Neural crest cell (in vitro differentiated cells): ENCODE measurements at places on chromosomes 3 and 15. TPM values are rescaled to one million over a fixed set of nuclear protein-coding genes. Genes with fewer than 3 reads are reported as not detected.

DNA sequence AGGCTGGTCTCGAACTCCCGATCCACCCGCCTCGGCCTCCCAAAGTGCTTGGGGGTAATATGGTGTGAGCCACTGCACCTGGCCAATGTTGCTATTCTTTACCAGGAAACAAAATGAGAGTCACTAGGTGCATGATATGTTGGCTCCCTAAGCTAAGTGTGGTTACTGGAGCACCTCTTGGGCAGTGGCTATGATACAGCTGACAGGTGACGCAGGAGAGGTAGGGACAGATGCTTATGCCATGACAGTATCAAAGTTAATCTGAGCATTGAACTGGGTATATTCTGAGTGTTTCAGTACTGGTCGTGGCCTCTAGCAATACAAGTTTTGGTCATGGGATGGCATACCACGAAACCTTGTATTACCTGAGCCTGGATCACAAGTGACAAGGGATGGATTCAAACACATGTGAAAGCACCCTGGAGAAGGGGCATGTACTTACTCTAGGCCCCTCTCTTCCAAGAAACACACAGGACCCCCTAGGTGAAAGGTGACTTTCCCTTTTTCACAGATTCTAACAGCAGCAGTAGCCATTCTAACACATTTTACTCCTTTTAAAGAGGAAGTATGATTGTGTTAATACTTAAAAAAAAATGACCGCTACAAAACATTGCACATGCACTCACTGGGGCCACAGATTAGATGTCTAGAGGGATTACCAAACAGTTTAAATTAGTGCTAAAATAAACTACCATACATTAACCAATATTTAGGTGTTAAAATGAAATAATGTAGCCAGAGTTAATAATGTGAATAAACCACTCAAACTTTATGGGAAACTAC, 467.3 kb downstream of the SHQ1 start:
- no peak for DNase-seq
- peaks cover 10% of the 10 kb centered on the region for H3K36me3 ChIP-seq
- H3K27me3 ChIP-seq: no peaks in the 10 kb centered on the region
- H3K27ac ChIP-seq: no peak overlapping the region
- H3K4me3 ChIP-seq: no peak overlapping the region

CMTM7 gene
- 37.4 and 38.0 TPM in 2 replicates for total RNA-seq

GRCh38 chr3:10173926-10174435, 9.3 kb downstream of the IRAK2 start:
- H3K4me3 ChIP-seq: no peak overlapping the region
- DNase-seq: no peak
- H3K36me3 ChIP-seq: no peaks in the 10 kb centered on the region
- no peak overlapping the region for H3K27ac ChIP-seq
- H3K27me3 ChIP-seq: no peaks in the 10 kb centered on the region

DNA sequence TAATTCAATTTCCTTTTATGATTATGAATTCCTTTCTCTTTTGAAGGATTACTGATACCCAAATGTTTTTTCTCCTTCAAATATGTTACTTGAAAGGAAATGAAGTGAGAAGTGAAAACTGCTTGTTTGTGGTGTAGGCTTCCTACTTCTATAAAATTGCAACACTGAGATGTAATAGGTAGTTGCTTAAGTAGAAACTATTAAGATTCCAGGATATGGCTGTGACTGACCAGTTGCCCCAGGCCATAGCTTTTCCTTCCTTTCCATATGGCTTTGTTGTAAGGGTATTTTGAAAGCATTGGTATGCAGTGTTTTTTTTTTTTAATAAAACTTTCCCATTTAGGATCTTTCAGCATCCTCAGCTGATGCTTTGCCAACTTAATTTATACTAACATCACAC, 28.5 kb downstream of the DNAJC13 start:
- no peak overlapping the region for H3K27ac ChIP-seq
- no peaks in the 10 kb centered on the region for H3K27me3 ChIP-seq
- peaks cover 4% of the 10 kb centered on the region for H3K4me1 ChIP-seq
- no peak overlapping the region for H3K4me3 ChIP-seq
- DNase-seq: no peak

DNA sequence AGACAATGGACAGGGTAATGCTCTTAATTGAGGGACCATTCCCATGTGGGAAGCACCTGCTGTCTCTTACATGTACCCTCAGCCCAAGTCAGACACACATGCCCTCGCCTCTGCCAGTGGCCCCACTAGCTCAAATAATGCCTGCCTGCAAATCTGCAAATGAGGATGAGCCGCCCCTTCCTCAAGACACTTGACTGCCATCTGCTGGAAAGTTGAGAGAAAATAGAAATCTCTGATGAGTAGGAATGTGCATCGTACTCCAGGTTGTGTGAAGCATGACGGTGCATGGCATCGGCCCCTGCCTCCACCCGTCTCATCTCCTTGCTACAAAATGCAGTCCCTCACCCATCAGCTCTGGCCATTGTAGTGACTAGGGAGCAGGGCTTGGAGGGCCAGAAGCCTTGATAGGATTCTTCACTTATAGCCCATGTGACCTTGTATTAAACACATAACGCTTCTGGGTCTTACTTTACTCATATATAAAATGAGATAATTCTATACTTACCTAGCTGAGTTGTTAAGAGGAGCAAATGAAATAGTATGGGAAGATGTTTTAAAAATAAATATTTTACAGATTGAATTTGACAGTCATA, 6.3 kb upstream of the SCN5A start:
- no peaks in the 10 kb centered on the region for H3K36me3 ChIP-seq
- peaks cover 10% of the 10 kb centered on the region for H3K4me1 ChIP-seq
- DNase-seq: peak; percentile 43
- H3K4me3 ChIP-seq: peak overlapping the region; percentile 9
- H3K27ac ChIP-seq: no peak overlapping the region
- H3K27me3 ChIP-seq: peaks cover 78% of the 10 kb centered on the region

CMTM8 gene
- total RNA-seq: 4.4 TPM in 2 replicates

- H3K27me3 ChIP-seq: no peaks in the 10 kb centered on the region
- peaks cover 2% of the 10 kb centered on the region for H3K36me3 ChIP-seq
- H3K27ac ChIP-seq: no peak overlapping the region
Observed at GRCh38 chr3:64255741-64256340, 30.6 kb upstream of the PRICKLE2 start.

BCL2A1 gene
- not detected in 2 replicates for total RNA-seq

GATM gene
- 9.7 and 10.7 TPM in 2 replicates for total RNA-seq

DNA sequence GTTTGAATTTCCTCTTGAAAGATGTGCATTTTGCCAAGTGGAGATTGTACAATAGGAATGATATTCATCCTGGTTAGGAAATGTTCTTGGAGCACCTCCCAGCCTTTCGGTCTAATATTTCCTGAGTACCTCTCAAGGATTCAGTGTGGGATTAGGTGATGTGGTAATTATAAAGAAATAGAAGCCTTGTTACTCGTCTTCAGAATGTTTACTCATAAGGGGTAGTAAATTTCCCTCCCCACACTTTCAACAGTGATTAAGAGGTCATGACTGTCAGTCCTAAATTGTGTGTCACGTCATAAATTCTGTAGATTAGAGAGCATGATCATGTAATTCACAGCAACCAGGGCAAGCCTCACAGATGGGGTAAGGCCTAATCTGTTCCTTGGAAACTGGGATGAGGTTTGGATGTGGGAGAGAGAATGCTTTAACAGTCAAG, 633.1 kb upstream of the TBL1XR1 start:
- DNase-seq: no peak
- no peak overlapping the region for H3K27ac ChIP-seq
- no peaks in the 10 kb centered on the region for H3K36me3 ChIP-seq
- no peaks in the 10 kb centered on the region for H3K27me3 ChIP-seq

GRCh38 chr3:17307482-17307881, 422.7 kb downstream of the PLCL2 start:
- H3K27ac ChIP-seq: no peak overlapping the region
- no peak overlapping the region for H3K4me3 ChIP-seq
- H3K4me1 ChIP-seq: no peaks in the 10 kb centered on the region
- H3K36me3 ChIP-seq: no peaks in the 10 kb centered on the region
- DNase-seq: no peak

GRCh38 chr3:174973465-174973864, 114.3 kb downstream of the NAALADL2 start:
- no peak for DNase-seq
- no peak overlapping the region for H3K27ac ChIP-seq
- no peaks in the 10 kb centered on the region for H3K4me1 ChIP-seq
- H3K36me3 ChIP-seq: no peaks in the 10 kb centered on the region
- no peaks in the 10 kb centered on the region for H3K27me3 ChIP-seq

DNA sequence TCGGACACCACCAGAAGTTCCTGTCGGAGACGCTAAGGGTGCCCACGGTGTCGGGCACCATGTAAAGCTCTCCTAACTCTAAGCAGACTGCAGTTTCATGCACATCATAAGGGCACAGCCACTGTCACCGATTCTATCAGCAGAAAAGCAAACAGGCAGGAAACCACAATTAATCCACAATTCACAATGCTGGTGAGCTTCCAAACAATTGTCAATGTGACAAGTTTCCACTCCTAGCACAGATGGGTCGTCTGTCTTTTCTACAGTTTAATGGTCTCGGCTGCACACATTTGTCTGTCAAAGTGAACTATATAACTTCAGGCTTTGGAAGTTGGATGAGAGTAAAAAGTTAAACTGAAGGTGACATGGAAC, 8.8 kb upstream of the OCA2 start:
- DNase-seq: no peak
- H3K27me3 ChIP-seq: peaks cover 30% of the 10 kb centered on the region
- H3K27ac ChIP-seq: no peak overlapping the region
- H3K36me3 ChIP-seq: peaks cover 15% of the 10 kb centered on the region
- peak overlapping the region; percentile 83 for H3K4me3 ChIP-seq

CFAP91 gene
- 7.0 TPM in 2 replicates for total RNA-seq

C3orf70 gene
- 15.9 and 16.1 TPM in 2 replicates for total RNA-seq

- no peaks in the 10 kb centered on the region for H3K36me3 ChIP-seq
- H3K4me3 ChIP-seq: peak overlapping the region; percentile 70
- peaks cover 75% of the 10 kb centered on the region for H3K4me1 ChIP-seq
- H3K27me3 ChIP-seq: no peaks in the 10 kb centered on the region
Observed at GRCh38 chr15:38068626-38069391, 134.4 kb downstream of the TMCO5A start.

GRCh38 chr3:164004205-164004604, 1074.1 kb downstream of the SI start:
- no peak for DNase-seq
- H3K27ac ChIP-seq: no peak overlapping the region
- H3K27me3 ChIP-seq: no peaks in the 10 kb centered on the region
- no peaks in the 10 kb centered on the region for H3K36me3 ChIP-seq

GRCh38 chr3:179848711-179849110, 188.0 kb downstream of the PEX5L start:
- no peaks in the 10 kb centered on the region for H3K4me1 ChIP-seq
- no peak for DNase-seq
- no peak overlapping the region for H3K4me3 ChIP-seq
- H3K36me3 ChIP-seq: no peaks in the 10 kb centered on the region

DNA sequence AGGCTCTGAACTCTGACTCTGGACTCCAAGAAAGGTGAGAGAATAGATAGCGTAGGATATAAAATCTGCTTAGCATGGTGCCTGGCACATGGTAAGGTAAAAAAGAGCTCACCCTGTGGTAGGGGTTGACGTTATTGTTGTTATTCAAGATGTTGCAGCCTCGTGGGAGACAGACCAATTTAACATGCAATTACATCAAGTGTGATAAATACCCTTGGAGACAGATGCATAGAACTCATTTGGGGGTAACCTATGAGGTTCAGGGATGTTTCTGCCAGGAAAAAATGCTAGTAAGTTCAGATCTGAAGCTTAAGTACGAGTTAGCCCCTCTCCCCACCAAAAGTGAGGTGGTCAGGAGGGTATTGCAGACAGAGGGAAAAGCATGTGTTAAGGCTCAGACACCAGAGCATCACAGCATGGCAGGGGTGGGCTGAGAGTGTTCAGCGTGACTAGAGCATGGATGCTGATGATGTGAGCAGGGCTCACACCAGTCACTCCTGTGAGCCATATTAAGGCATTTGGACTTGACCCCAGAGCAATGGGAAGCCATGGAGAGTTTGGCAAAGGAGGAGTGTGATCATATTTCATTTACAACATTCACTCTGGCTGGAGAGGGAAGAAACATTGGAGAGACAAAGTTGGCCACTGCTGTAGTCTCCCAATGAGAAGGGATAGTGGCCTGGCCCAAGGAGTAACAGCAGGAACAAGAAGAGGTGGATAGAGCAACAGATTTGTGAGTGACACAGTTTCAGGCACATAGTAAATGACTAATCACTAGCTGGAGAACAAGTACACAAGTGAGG, 181.0 kb downstream of the UACA start:
- no peak overlapping the region for H3K27ac ChIP-seq
- H3K4me1 ChIP-seq: peaks cover 23% of the 10 kb centered on the region
- peaks cover 10% of the 10 kb centered on the region for H3K27me3 ChIP-seq
- DNase-seq: no peak
- H3K4me3 ChIP-seq: no peak overlapping the region

GRCh38 chr15:84590406-84590805, 10.4 kb upstream of the ZSCAN2 start:
- no peak for DNase-seq
- H3K27ac ChIP-seq: no peak overlapping the region
- peaks cover 53% of the 10 kb centered on the region for H3K27me3 ChIP-seq
- no peaks in the 10 kb centered on the region for H3K36me3 ChIP-seq
- H3K4me3 ChIP-seq: no peak overlapping the region

DNA sequence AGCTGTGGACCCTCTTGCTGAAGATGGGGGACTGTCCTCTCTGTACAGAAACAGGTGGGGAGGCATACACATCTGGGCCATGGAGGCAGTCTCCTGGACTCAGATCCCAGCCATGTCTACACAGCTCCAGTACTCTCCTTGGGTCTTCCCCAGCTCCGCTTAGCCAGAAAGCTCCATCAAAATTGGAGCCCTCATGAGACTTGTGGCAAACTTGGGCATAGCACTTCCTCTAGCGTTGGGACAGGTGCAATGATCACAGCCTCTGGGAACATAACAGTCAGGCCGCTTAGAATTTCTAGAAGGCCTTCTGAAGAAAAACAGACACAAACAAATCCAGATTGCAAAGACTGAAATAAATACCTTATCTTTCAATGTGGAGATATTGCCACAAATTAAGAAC, 634.3 kb upstream of the GOLIM4 start:
- no peak for DNase-seq
- no peak overlapping the region for H3K4me3 ChIP-seq
- no peak overlapping the region for H3K27ac ChIP-seq
- H3K27me3 ChIP-seq: no peaks in the 10 kb centered on the region

- H3K27ac ChIP-seq: no peak overlapping the region
- no peaks in the 10 kb centered on the region for H3K27me3 ChIP-seq
- DNase-seq: no peak
- H3K36me3 ChIP-seq: no peaks in the 10 kb centered on the region
- H3K4me3 ChIP-seq: peak overlapping the region; percentile 29
- H3K4me1 ChIP-seq: peaks cover 43% of the 10 kb centered on the region
Observed at GRCh38 chr3:64691051-64691450, 3.3 kb upstream of the ADAMTS9 start.

DNA sequence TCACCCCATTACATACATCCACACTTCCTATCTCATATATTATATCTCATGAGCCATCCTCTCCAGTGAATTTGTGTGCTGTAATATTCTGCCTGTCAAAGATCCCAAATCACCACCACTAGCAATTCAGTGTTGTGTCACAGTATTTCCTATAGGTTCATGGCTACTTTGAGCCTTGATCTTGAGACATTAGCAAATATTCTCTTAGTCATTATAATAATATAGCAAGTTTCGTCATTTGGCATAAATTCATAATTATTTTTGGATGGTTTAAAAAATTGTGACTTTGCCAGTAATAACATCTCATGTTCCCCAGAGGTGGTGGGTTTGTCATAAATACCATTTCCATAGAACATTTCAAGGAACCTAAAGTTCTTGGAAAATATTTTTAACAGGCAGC, 47.7 kb downstream of the CMSS1 start:
- H3K36me3 ChIP-seq: peaks cover 10% of the 10 kb centered on the region
- no peak for DNase-seq
- no peak overlapping the region for H3K4me3 ChIP-seq
- no peaks in the 10 kb centered on the region for H3K27me3 ChIP-seq
- H3K27ac ChIP-seq: no peak overlapping the region
